CD4-positive, alpha-beta T cell treated with Interleukin-21 for 1 hour (primary cell): ENCODE measurements at places on chromosomes 13 and 19.
A peak's percentile ranks its signal among the peaks of the same experiment; 100 is the strongest.

DNA sequence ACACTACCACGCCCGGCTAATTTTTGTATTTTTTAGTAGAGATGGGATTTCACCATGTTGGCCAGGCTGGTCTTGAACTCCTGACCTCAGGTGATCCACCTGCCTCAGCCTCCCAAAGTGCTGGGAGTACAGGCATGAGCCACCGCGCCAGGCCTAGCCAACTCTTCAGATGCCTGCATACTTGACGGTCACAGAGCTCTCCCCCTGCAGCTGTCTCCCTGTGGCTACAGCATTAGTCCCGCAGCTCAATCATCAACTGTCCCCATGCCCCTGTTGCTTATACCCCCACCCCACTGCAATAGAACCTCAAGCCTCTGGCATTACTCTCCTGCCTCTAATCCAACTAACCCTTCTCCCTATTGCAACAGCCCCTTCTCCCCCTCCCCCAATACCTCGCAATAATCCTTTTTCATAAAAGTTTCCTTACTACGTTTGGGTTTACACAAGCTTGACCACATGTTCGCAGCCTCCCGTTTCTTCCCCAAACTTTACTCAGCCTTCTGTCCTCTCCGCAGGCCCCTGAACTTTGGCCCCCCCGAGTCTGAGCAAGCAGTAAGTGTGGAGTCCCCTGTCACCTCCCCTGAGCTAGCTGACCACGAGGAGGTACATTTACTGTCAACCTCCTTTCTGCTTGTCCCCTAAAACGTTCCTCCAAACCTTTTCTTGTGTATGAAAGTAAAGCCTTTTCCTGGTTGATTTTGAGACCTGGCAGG, 1.7 kb downstream of the ZNF77 start:
- DNase-seq = no peak

- no peak for DNase-seq
Observed at GRCh38 chr19:2724148-2724557, 3.0 kb upstream of the DIRAS1 start.

GRCh38 chr13:99221567-99222239, 21.0 kb downstream of the UBAC2 start:
- DNase-seq = no peak

- no peak for DNase-seq
Observed at GRCh38 chr19:12859546-12859945, 21.2 kb downstream of the MAST1 start.

- DNase-seq = no peak
Observed at GRCh38 chr19:35296644-35297514, 4.9 kb downstream of the MAG start.

GRCh38 chr19:867301-867793, 7.9 kb downstream of the CFD start:
- DNase-seq = no peak

DNA sequence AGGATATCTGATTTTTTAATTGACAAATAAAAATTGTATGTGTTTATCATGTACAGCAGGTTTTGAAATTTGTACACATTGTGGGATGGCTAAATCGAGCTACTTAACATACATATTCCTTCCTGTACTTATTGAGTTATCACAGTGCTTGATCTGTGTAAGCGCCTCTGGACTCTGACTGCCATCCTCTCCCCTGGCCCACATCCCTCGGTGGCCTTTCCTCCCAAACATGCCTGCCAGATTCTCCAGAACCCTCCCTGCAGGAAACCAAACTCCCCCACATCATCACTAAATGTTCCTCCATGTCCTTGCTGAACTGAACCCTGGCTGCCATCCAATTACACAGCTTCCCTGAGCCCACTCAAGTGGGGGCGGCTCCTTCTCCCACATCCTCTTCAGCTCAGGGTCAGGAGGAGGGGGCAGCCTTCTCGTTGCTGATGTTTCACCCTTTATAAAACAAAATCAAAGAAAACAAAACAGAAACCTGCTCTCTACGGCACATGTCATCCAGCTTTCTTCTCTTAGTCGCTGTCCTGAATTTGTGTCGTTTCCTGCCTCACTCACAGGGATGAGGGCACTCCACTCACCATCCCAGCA, 97.1 kb upstream of the SPATA13 start:
- DNase-seq = no peak

DNA sequence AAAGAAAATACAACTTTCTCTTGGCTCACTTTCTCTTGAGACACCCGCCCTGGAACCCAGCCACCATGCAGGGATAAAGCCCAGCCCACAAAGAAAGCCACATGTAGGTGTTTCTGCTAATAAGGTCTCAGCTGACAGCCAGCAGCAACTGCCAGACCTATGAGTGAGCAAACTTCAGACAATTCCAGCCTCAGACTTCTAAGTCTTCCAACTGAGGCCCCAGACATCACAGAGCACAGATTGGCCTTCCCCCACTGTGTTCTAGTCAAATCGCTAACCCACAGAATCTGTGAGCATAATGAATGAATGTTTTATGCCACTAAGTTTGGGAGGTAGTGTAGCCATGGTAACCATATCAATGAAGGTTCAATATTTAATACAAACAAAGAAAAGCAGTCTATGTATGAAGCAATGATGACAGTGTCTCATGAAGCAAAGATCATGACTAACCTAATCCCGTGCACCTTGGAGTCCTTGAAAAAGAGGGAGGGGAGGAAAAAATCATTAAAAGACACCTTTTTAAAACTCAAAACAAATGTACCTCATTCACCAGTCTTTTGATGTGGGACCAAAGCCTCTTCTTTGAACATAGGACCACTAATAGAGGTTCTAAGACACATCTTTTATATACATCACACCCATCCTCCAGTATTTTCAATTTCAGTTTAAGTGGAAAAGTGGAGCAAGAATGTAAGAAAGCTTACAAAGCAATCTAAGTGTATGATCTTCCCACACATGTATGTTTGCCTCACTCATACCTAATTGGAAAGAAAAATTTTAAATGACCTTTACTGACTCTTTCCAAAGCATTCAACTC, 6.2 kb downstream of the MRPS31 start:
- peak; percentile 47 for DNase-seq

GRCh38 chr19:34493038-34493648, 11.6 kb downstream of the WTIP start:
- no peak for DNase-seq

DNA sequence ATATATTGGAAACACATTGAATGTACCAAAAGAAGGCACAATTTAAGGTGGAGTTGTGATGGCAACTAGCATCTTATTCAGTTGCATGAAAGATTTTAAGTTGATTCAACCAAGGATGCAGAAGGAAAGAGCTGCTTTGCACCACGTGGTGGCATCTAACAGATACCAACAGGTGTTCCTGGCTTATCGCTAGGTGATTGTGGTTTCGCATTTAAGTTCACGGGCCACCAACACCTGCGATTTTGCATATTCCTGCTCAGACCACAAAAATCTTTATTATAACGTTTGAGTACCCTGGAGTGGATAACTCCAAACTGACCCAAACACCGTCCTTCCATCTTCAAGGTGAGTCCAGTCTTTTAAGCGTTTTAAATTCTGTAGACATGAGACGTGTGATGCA, 45.3 kb downstream of the RGCC start:
- peak; percentile 36 for DNase-seq

DNA sequence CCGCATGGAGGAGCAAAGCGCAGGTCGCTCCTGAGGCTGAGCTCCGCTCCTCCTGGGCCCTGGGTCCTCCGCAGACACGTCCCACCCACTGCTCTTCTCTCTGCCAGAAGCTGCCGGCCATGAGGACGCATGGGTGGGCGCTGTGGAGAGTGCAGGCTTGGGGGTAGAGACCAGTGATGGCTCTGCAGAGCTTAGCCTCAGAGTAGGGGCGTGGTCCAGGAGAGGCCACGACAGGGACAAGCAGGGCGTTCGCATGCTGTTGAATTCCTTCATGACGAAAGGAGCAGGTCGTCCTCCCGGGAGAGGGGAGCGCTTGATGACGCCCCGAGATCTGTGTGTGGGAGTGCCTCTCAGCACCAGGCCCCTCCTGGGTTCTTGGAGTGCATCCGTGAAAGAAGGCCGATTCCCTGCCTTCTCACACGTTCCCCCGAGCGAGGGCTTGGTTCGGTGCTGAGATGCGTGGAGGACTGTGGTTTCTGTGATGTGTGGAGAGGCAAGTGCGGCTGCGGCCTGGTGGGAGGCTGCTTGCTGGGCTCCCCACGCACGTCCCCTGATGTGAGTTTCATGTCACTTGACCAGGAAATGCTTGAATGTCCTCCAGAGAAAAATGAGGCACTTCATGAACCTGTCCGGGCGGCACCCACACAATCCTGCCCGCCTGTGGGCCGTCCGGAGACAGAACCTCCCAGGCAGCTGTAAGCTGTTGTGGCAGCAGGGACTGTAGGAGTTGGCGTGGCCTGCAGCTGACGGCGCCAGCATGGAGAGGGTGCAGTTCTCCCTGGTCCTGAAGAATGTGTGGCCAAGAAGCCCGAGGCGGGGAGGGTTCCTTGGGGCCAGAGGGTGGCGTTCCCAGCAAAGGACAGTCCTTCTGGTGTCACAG, 4.5 kb downstream of the SF3A2 start:
- DNase-seq = no peak

- no peak for DNase-seq
Observed at GRCh38 chr19:48645620-48646000, 377 bp downstream of the CA11 start.

DNA sequence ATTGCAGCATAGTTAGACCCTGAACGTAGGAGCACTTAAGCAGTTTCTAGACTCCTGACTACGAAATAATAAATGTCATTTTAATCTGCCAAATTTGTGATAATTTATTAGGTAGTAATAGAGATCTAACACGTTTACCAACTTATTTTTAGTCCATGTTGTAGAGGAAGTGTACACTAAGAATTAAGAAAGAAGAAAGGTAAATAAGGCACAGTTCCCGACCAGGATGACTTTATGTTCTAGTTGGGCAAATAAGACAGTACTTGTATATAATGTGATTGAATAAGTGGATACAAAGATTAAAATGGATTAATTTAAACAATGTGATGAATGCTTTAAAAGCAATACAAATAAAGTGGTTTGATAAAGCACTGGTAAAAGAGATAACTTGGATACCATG, 1306.2 kb upstream of the PCDH20 start:
- no peak for DNase-seq

GRCh38 chr19:48858984-48859710, 9.3 kb downstream of the PLEKHA4 start:
- peak; percentile 89 for DNase-seq
